ENCODE measurements at places on chromosomes 6 and 20.

- no peak for DNase-seq
Observed at GRCh38 chr6:70593118-70593486, 26.4 kb downstream of the SDHAF4 start.

- no peak for DNase-seq
Observed at GRCh38 chr20:44437497-44437896, 38.2 kb upstream of the TTPAL start.

GRCh38 chr6:119539066-119539746, 189.6 kb upstream of the MAN1A1 start:
- DNase-seq = peak; percentile 73

DNA sequence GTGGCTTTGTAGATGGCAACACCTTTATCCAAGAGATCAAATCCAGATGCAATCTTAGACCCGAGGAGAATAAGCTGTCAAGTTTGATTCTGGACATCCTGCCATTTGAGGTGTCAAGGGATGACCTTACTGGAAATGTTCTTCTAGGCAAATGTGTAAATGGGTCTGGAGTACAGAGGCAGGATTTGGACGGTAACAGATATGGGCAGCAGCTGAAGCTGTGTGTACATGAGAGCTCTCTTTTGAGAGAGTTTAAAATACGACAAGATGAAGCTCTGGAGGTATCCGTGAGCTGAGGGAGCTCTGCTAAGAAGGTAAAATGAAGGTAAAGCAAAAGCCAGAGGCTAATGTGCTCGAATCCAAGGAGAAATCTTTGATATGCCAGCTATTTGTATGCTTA, 56.6 kb downstream of the RALGAPA2 start:
- DNase-seq = no peak

- DNase-seq = no peak
Observed at GRCh38 chr6:120785459-120786086, 548.7 kb downstream of the TBC1D32 start.

DNA sequence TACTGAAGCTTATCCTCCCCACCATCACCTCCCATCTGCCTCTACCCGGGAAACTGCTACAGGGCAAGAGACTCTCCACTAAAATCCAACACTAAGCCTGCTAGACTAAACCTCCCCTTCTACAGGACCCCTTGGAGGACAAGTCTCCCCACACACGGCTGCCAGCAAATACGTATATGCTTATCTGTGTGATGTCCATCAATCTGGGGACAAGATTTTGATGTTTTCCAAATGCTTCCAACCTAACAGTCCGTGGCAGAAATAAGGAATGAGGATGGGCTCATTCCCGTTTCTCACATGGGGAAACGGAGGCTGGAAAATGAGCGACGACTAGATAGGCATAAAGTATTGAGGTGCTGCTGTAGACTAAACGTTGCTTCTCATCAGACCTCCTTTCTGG, 1.8 kb downstream of the KCNK5 start:
- DNase-seq = no peak

GRCh38 chr6:13362412-13362811, 34.1 kb upstream of the TBC1D7 start:
- DNase-seq = no peak

DNA sequence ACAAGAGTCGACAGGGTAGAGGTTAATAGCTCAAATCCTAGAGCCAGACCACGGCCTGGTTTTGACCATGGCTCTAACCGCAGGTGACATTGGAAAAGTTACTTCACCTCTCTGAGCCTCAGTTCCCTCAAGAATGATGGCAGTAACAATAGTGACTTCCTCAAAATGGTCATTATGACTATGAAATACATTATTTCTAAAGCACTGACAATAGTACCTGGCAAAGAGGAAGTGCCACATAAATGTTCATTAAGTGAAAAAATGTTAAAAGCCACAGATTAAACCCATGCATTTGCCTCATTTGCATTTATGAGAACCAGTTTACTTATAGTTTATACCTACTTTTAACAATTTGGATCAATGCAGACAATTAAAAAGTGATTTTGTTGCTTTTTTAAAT, 12.3 kb downstream of the BTBD3 start:
- no peak for DNase-seq

DNA sequence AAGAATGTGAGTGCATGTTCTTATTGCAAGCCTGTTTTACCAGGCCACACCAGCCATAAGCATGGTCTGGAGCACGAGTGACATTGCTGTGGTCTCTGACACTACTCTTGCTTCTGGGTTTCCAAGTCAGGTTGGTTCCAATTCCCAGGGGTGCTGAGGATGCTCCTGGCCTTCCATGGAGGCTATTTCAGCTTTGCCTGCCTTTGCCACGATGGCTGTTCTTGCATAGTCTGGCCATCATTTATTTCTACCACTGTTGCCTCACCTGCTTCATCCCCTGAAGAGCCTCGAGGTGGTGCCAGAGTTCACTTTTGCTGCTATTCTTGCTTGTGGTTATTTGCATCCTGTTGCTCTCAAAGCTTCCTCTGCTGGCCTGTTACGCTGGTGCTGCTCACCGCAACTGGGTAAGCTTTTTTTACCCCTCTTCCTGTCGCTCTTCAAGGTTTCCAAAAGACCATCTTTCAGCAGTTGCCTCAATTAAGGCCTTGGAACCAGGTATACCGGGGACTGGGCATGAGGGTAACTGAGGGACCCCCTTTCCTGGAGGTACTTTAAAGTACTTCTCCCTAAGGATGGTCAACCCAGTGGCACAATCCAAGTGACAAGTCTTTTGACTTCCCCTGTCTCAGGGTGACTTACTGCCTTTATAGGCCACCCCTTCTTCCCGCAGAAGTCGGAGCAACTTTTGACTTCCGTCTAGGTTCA, 64.5 kb downstream of the AKAP7 start:
- DNase-seq = peak; percentile 36

GRCh38 chr20:10595985-10596384, 77.8 kb downstream of the JAG1 start:
- no peak for DNase-seq

- DNase-seq = no peak
Observed at GRCh38 chr6:111201244-111201554, 113.9 kb downstream of the SLC16A10 start.

GRCh38 chr6:34834789-34835518, 43.1 kb downstream of the BLTP3A start:
- no peak for DNase-seq

DNA sequence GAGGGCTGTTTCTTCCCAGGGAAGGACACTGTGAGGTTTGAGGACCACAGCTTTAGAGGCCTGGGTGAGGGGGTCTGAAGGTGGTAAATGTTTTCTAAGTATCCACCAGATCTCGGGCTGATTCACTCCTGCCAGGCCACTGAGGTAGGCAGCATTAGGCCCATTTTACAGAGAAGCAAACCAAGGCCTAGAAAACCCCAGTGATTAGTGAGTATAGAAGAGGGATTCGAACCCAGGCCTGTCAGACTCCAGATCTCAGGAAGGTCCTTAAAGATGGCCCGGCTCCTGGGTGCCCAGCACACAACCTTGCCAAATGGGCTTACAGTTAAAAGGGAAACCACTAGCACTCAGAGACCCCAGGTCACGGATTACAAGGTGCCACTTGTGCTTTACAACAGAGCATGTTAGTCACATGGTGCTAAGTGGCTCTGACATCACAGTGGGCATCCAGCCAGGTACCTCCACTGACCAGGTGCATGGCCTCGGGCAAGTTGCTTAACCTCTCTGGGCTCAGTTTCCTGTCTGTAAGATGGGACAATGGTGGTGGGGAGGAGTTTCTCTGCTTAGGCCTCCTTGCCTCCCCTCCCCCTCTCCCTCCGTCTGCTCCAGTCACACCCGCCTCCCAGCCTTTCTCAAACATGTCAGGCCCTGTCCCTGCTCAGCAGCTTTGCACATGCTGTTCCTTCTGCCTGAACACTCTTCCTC, 18.8 kb upstream of the SIRPA start:
- no peak for DNase-seq

- no peak for DNase-seq
Observed at GRCh38 chr20:4300401-4300800, 285.0 kb upstream of the RNF24 start.

DNA sequence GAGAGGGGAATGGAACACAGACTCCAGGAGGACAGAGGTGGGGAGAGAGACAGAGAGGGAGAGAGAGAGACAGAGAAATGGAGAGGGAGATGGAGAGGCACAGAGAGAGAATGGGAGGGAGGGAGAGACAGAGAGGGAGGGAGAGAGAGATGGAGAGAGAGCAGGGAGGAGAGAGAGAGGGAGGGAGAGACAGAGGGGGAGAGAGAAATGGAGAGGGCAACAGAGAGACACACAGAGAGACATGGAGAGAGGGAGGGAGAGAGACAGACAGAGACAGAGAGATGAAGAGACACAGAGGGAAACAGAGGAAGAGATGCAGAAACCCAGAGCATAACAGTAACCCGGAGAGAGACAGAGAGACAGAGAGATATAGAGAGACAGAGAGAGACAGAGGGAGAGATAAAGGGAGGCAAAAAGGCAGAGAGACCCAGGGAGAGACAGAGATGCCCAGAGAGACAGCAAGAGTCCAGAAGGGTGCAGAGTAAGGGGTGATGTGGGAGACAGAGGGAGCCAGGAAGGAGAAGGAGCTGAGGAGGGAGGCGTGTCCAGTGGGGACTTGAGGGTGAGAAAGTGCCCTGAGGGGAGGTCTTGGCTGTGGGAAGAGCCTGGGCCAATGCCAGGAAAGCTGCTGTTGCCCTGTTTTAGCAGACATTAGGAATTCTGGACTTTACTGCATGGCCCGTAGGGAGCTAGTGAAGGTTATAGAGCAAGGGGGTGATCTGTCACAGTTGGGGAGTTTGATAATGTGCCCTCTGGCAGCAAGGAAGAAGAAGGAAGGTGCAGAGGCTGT, 78.3 kb downstream of the SRC start:
- DNase-seq = no peak

DNA sequence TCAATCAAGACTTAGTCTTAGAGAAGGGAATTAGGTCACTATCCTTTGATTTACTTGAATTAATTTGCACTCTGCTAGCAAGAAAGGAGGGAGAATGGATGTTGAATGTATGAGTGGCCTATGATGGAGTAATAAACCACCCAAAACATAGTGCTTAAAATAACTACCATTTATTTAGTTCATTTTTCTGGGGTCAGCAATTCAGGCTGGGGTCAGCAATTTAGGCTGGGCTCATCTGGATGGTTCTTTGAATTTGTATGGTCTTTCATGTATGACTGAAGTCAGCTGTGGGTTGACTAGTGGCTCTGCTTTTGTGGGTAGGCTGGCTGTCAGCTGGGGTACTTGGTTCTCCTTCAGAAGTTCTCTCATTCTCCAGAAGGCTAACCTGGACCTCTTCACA, 21.0 kb upstream of the LAMA4 start:
- no peak for DNase-seq

DNA sequence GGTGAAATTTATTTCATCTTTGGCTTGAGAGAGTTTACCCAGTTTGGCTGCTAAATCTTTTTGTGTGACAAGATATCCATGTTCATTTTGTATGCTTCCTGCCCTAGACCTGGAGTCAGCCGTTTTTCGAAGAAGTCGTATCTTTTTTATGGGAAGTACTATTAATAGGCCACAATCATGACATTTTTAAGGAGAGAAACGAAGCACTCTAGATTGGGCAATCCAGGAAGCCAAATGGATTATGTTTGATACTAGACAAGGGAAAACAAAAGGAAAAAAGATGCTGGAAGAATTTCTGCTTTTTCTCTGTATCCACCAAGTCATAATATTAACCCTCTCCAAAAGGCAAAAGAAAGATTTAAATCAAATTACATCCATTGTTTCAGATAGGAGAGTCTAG, 214.6 kb downstream of the HDGFL1 start:
- no peak for DNase-seq

GRCh38 chr20:14666696-14667095, 329.3 kb upstream of the FLRT3 start:
- no peak for DNase-seq

GRCh38 chr6:128065072-128065471, 164.2 kb upstream of the THEMIS start:
- DNase-seq = no peak

DNA sequence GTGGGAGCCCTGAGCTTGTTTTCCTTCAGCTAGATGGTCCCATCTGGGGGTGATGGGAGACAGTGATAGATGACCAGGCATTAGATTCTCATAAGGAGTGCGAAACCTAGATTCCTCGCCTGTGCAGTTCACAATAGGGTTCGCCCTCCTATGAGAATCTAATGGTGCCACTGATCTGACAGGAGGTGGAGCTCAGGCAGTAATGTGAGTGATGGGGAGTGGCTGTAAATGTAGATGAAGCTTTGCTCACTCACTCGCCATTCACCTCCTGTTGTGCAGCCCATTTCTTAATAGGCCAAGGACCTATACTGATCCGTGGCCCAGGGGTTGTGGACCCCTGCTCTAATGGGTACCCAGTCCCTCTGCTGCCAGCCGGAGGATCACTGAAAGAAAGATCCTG, 20.7 kb upstream of the KCNB1 start:
- DNase-seq = no peak

- DNase-seq = no peak
Observed at GRCh38 chr6:148414836-148415235, 72.2 kb downstream of the SASH1 start.

- DNase-seq = no peak
Observed at GRCh38 chr20:22963581-22963980, 71.5 kb upstream of the SSTR4 start.

DNA sequence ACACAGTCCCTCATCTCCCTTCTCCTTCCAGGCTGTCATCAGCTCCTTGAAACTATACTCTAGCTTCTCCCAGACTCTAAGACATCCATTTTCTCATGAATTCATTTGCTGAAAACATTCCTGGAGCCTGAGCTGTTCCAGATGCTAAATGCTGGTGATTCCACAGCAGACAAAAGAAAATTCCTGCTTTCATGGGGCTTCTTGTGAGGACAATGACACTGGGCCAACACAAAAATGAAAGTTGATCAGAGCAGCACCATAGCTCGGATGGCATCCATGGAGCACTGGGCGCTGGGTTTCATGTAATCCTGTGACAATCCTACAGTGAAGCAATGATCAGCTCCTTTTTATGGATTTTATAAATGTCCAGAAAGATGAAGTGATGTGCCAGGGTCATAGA, 47.4 kb upstream of the STX16 start:
- no peak for DNase-seq

DNA sequence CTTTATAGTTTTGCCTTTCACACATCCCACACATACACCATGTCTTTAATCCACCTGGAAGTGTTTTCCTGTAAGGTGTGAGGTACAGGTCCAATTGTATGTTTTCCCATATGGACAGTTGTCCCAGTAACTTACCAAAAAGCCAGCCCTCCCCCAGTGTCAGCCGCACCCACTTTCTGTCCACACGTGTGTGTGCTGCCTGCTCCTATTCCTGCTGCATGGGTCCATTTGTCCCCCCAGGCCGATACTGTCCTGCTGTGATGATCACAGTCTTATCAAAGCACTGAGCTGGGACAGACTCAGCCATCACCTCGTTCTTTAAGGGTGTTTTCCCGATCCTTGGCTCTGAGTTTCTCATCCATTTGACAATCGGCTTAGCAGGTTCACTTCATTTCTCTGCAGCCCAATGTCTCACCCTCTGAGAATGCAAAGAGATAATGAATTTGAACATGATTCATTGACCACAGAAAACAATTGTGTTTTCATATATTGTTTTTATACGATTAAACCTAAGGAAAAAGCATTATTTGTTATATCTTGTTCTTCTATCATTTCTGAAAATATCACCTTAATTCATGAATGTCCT, 9.6 kb downstream of the VSX1 start:
- no peak for DNase-seq

Data from SK-N-DZ (cell line).